Stimulated activated CD4-positive, alpha-beta T cell treated with anti-CD3 and anti-CD28 coated beads, Interleukin-15, amount 100 ng/mL, for 48 hours (primary cell): ENCODE measurements at places on chromosomes 12 and 14.

GRCh38 chr14:99792551-99793212 lies 531 bp upstream of the EML1 start:
- DNase-seq: no peak

DNA sequence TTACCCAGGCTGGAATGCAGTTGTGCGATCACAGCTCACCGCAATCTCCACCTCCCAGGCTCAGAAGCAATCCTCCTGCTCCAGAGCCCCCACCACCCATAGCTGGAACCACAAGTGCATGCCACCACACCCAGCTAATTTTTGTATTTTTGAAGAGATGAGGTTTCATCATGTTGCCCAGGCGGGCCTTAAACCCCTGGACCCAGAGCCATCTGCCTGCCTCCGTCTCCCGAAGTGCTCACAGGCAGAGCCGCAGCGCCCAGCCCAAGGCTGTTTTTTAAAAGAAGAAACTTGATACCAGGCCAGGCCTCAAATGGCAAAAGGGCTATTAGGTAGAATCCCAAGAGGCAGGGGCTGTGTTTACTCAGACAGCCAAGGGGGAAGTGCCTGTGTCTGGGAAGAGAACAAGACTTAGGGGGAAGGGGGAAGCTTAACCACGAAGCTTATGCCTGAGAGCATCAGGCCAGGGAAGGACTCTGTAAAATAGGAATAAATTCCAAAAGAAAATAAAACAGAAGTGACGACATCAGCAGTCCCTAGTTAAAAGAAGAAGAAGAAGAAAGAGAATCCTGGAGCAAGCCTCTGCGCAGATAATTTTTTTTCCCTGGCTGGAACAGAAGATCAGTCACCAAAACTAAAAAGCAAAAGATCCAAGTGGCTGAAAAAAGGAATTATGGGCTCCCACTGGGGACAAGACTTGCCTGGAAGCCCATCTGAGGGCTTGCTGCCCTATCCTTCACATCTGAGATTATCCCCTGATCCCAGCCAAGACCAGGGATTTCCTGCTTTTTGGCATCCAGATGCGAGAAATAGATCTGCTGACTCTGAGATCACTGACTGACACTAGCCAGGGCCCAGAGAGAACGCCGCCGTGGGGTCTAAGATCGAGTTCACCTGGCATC lies 170.5 kb downstream of the NDUFA12 start:
- DNase-seq: no peak

DNA sequence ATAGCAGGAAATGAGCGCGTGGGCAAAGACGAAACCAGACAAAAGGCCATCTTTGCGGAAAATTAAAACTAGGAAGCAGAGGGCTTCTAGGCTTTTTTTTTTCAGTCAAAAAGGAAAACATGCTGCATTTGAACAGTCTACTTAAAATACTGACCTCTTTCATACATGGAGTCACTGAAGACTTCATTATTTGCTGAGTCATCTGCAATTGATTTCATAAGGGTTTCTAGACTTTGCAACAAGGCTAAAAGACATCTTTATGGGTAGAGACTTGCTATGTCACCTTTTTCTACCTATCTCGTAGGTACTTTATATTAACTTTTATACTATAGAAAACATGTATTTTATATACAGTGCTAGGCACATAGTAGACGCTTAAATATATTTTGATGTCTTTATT lies 238.4 kb downstream of the TMEM132D start:
- DNase-seq: no peak

- DNase-seq: no peak
Measured at GRCh38 chr12:18290386-18290785, 29.1 kb downstream of the PIK3C2G start.

DNA sequence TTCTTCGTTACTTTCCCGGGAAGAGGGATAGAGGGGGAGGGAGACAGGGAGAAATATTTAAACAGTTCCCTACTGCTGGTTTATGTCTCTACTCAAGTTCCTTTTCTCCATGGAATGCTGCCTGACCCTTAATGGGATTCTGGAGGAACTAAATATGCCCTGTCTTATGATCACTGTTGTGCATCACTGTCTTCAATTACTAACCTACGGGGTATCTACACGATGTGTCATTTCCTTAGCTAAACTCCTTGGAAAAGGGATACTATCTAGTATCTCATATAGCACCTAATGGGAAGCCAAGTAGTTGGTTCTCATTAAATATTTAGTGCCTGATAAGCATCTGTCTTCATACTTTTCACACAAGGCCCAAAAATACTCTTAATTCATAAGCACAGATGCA lies 37.5 kb upstream of the FBLN5 start:
- DNase-seq: no peak
